ENCODE measurements at places on chromosomes 2 and 18.

GRCh38 chr18:73737990-73738389 lies 409.6 kb downstream of the FBXO15 start:
- no peak for DNase-seq

- DNase-seq = no peak
Measured at GRCh38 chr2:146135245-146135644, 1615.3 kb upstream of the ZEB2 start.

GRCh38 chr18:21747764-21748693 lies 7.4 kb downstream of the MIB1 start:
- DNase-seq = no peak

GRCh38 chr2:9809064-9809356 lies 34.3 kb upstream of the TAF1B start:
- no peak for DNase-seq

DNA sequence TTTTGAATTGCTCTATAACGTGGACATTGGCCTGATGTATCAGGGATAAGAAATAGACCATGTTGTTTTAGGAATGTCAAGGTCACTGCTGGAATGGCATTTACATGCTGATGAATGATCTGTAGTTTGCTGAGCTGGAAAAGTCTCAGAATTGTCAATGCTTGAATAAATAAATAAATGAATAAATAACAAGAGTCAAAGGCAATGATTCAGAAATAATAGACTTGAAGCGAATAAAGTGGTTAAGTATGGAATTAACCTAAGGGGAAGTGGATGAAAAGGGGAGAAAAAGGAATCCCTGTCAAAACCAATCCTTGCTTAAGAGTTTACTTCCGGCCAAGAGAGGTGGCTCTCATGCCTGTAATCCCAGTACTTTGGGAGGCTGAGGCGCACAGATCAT lies 1620.0 kb downstream of the SUCLG1 start:
- no peak for DNase-seq

DNA sequence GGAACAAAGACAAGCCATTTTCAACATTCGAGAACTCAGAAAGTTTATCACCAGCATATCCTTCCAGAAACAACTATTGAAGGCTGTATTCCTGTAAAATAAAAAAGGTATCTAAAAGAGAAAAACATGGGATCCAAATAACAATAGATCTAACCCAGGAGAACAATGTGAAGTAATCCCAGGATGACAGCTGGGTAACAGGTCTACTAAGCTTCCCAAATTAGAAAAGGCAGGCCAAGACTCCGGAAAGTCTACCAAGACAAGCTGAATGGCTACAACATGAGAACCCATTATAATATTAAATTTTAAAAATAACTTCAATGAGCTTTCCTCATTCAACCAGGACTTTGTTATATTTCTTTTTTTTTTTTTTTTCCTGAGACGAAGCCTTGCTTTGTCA lies 6.5 kb downstream of the PIAS2 start:
- no peak for DNase-seq

GRCh38 chr2:95061119-95061512 lies 35.6 kb downstream of the MAL start:
- DNase-seq = no peak

DNA sequence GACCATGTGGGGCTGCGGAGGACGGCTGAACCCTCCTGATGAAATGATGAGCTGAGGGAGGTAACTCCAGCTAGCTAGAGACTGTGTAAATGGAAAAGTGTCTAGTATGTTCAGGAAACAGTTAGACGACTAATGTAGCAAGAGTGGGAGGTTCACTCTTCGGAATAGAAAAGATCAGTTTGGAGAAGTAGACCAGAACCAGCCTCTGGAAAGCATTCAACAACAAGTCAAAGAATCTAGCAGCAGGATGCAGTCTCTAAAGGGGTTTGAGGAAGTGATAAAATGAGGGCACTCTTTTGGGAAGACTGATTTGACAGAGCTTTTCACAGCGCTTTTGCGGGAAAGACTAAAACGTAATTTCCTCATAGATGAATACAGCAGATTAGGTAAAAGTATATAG lies 79.6 kb downstream of the GAREM1 start:
- DNase-seq = no peak

GRCh38 chr2:178256382-178257042 lies 62.2 kb downstream of the OSBPL6 start:
- DNase-seq = no peak

All from inflammatory macrophage treated with lipopolysaccharide for 1 hour (primary cell).